HS-5 (cell line): ENCODE measurements at places on chromosomes 2 and 18.

GRCh38 chr2:232292395-232293154 lies 86.0 kb upstream of the ALPP start:
- no peak for DNase-seq

DNA sequence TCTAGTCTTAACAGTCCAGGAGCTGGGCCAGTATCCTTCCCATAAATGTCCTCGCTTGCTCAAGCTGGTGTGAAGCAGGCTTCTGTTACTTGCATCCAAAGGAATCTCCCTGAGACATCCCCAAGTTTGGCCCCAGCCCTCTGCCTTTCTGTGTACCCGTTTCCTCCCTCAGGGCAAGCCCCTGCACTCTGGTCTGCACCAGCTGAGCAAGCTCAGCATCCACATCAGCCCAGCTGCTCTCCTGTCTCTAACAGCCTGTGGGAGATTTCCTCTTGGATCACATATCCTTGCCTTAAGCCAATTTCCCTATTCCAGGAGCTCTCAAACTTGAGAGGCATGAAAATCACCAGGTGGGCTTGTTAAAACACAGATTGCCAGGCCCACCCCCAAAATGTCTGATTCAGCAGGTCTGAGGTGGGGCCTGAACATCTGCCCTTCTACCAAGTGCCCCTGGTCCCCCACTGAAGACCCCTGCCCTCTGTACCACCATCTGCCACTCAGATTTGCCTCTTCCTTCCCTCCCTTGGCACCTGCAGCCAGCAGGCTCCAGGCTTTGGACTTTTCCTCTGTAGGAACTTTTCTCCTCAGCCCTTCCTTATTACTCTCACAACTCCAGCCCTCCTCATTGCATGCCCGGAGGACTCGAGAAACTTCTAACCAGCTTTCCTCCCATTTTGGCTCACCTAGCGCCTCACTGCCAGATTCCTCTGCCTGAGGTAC lies 32.1 kb downstream of the REEP1 start:
- no peak for DNase-seq

GRCh38 chr18:26981360-26982082 lies 116.0 kb upstream of the AQP4 start:
- DNase-seq: no peak

GRCh38 chr2:170530803-170531564 lies 184.2 kb upstream of the SP5 start:
- DNase-seq: no peak

DNA sequence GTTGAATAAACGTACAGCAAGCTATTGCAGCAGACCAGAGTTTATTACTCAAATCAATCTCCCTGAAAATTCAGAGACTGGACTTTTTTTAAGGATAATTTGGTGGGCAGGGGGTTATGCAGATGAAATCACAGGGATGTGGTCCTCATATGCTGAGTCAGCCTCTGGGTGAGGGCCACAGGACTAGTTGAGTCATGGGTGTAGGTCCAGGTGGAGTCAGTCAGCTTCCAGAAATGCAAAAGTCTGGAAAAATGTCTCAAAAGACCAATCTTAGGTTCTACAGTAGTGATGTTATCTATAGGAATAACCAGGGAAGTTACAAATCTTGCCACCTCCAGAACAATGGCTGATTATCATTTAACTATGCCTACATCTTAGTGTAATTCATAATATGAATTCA lies 51.1 kb downstream of the ARHGEF33 start:
- DNase-seq: no peak

DNA sequence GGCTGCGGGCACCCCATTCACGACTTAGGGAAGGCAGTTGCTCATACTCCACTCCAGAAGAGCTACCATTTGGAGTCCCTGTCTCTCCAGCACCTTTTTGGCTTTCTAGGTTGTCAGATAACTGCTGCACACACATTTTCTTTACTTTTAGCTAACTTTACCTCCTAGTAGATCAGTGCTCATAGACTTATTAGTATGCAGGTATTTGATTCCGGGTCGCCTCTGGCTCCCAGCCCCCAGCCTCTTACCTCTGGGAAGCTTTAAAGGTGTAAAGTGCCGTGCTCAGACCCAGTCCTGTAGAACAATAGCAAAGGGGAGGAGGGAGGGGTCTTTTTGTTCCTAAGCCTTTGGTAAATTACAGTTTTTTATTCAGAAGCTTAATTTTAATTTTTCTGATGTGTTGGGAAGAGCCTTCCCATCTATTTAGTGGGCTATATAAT lies 102.9 kb downstream of the SPTBN1 start:
- no peak for DNase-seq

DNA sequence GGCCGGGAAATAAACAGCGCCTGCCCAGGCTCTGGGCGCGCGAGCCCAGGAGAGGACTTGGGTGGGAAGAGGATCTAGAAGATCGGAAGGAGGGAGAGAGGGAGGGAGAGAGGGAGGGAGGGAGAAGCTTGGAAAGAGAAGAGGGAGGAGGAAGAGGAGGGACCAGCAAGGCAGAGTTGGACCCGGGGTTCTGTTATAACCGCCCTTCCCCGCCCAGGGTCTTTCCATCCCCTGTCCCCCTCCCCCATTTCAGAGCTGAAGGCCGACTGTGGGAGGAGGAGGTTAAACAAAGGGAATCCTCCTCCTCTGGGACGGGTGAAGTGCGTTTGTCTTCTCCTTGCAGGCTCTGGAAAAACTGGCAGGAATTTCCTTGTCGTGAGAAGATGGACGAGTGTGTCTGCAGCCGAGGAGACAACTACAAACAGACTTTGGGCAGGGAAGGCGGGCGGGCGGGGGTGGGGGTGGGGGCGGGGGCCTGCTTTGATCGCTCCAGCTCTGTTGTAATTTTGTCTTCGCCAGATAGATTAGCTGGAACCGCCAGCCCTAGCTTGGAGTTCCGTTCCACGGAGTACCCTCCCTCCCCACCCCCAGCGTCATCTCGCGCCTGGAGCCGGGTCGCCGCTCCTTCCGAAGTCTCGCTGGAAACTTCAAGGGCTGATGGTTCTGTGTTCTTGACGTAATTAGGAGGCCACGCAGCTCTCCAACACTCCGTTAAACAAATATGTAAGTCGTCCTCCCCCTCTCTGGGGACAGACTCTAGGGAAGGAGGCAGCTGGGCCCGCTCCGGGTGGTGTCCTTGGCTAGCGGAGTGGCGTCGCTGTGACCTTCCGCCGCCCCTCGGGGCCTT lies 6.4 kb upstream of the SP9 start:
- DNase-seq: no peak

GRCh38 chr18:40404284-40404683 lies 1550.8 kb upstream of the PIK3C3 start:
- peak; percentile 33 for DNase-seq

- no peak for DNase-seq
Observed at GRCh38 chr2:215637651-215638050, 201.8 kb upstream of the FN1 start.

- no peak for DNase-seq
Observed at GRCh38 chr2:8488001-8488738, 193.7 kb upstream of the ID2 start.

GRCh38 chr2:232296776-232297525 lies 81.6 kb upstream of the ALPP start:
- DNase-seq: no peak

- no peak for DNase-seq
Observed at GRCh38 chr18:38790303-38790702, 1224.7 kb upstream of the CELF4 start.

DNA sequence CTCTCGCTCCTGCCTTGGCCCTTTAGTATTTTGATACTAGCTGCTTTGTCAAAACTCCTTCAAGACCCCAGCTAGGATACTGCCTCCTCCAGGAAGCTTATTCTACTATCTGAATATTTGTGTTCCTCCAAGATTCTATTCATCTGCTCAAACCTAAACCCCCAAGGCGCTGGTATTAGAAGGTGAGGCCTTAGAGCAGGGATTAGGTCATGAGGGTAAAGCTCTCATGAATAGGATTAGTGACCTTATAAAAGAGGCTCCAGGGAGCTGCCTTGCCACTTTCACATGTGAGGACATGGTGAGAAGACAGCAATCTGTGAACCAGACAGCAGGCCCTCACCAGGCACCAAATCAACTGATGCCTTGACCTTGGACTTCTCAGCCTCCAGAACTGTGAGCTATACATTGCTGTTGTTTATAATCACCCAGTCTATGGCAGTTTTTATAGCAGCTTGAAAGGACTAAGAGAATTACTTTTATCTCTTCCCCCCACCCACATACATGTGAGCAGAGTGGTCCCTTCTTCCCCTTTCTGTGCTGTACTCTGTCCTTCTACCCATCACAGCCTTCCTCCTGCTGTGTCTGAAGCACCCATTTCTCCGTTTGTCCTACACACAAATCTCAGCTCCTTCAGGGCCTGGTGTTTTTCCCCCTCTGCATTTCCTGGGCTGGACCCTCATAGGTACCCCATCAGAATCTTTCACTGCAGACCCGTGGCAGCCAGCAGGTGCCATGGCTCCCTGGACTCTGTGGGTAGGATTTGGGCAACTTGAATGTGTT lies 54.5 kb downstream of the HS1BP3 start:
- DNase-seq: no peak

DNA sequence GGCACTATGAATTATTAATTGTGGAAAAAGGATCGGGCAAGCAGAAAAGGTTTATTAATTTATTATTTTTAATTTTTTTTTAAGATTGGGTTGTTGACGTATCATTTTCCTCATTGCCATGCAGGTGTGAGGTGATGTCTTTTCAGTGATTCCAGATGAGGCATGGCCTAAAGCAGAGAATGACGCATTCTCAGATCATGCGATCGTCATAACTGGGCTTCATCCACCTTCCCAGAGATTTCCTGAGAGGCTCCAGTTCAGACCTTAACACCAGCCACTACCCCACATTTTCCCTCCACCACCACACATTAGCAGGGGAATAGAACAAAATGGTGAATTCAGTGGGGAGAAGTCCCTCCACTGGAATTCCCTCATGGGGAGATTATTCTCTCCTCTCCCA lies 518.4 kb upstream of the SPHKAP start:
- no peak for DNase-seq

- no peak for DNase-seq
Observed at GRCh38 chr2:189829102-189829833, 45.0 kb downstream of the PMS1 start.

- no peak for DNase-seq
Observed at GRCh38 chr2:171531291-171531690, 9.0 kb downstream of the CYBRD1 start.

DNA sequence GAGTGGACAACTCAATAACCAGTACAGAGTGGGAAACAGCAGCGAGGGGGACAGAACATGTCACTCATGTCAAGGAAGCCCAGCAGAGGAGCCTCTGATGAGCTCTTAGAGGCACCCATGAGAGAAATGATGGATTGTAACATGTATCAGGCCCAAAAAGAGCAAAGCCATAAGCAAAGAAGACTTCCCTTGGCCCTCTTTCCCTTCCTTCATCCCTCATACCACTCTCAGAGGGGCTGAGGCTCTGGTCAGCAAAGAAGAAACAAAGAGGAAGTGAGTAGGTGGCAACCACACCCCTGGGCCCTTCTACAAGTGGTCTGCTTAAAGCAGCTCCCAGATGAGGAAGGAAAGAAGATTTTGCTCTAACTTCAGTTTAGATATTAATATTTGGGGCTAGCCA lies 112.8 kb downstream of the CDC42EP3 start:
- no peak for DNase-seq

- no peak for DNase-seq
Observed at GRCh38 chr18:46097431-46097800, 680 bp downstream of the ATP5F1A start.

DNA sequence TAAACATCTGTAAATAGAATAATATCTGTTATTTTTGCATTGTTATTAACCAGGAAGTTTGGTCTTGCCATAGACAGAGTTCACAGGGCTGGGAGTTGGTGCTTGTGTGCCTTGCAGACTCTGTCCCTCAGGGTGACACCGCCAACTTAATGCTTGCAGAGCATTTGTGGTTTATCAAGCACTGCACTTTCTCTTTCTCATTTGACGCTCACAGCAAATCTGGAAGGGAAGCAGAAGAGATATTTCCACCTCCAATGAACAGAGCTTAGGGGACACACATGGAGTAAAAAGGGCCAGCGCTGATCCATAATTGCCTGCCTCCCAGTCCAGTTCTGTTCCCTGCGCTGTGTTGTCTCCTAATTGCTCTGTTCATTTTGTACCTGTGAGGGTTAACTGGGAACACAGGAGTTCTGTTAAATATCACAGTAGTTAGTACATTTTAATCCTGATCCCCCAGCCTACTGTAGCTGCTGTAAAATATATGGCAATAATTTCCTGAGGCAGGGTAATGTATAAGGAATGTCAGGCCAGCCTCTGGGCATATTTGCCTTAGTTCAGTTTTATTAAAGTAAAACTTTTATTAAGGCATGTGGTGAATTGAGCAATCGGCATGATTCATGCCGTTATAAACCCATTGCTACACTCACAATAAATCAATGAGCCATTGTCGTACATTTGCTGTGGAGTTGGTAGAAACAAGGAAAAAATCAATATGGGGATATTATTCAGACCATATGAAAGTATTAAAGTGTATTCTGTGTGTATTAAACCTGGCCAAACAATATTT lies 182.5 kb upstream of the OSR1 start:
- DNase-seq: peak; percentile 95

GRCh38 chr2:7070483-7070882 lies 153.3 kb downstream of the RNF144A start:
- no peak for DNase-seq

DNA sequence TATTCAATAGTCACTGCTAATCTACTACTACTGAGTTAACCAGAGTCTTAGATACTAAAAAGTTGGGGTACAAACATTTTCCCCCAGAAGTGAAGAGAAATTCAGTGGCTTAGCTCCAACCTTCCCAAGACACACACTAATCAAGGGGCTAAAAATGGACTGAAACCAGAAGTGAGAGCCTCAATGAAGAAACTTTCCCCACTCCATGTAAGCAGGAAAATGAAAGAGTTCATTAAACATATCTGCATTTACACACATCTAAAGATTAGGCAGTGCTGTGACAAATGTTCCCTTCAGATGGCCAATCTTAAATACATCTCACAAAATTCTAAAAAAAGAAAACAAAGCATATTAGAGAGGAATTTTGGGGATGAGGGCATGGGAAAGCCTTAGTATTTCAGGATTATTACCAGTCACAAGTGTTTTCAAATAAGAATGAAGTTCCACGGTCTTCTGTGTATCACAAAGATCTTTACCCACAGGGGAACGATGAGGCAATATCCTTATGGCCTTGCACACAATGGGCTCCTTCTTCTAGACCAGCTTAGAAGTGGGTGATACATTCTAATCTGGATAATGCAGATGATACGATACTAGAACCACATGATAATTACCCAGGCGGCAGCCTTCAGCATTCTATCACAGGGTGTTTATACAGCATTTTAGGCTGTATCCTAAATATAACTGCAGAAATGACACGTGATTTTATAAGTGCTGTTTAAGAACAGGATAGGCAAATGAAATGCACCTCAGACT lies 17.1 kb downstream of the ANKRD44 start:
- DNase-seq: no peak

DNA sequence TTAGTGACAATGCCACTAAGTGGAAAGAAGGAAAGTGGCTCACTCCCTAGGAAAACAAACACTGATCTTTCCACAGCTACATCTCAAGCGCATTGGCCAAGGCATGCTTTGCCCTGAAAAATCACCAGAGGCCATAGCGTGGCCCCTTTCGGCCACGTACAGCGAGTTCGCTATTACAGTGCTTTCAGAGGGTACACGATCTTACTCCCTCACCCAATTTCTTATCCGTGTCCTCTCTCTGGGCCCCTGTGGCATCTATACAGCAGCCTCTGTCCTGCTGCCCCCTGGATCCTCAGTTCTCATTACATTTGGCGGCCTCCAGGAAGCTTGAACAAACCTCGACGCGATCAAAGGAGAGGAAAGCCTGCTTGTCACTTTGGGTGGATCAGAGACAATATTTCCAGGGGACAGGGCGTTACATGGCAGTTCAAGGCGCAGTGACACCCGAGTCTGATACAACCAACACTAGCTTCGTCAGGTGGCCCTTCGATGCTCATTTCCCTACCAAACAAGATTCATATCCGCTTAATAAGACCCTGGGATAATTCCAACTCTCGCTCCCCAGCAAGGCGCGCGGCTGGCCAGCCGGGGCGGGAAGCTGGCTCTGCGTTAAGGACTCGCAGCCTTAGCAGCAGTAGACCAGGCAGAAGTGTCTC lies 941 bp downstream of the SKOR2 start:
- DNase-seq: no peak
